Fibroblast of upper back skin (primary cell): ENCODE measurements at places on chromosomes 16 and 17.

DNA sequence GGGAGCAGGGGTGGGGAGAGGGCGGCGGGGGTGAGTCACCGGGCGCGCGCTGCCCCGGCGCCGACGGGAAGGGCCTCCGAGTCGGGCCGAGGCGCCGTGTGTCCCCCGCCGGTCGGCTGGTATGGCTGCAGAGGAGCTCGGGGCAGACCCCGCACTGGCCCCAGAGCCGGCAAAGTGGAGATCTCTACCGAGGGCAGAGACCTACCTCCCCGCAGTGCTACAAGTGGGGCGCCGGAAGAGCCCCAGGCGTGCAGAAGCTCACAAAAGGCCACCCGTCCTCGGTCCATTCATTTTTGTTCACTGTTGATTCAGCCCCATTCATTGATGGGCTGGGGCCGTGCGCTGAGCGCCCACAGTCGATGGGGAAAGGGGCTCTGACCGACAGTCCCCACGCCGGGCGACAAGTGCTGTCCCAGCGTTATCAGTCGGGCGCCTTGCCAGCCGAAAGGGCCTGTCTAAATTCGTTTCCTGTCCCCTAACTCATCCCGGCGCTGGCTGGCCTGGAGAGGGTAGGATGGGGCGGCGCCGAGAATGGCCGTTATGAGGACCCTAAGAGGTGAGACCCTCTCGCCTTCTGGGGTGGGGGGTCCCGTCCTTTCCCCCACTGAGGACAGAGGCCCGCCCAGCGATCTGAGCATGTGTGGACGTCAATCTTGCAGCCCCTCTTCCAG lies 709 bp upstream of the ENO3 start:
- DNase-seq = no peak

DNA sequence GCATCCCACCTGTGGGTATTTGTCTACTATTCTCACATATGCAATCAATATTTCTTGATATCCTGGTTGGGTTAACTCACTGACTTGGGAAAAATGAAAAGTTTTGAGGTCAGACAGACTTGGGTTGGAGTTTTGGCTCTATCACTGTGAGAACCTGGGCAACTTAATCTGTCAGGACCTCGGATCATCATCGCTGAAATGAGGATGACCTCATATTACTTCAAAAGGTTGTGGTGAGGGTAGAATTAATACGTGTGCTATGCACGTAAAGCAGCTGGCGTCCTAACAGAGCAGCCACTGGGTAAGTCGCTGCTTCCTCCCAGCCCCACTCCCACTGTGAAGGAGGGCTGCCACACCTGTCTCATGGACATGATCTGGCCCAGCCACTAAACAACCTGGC lies 57.3 kb downstream of the COG7 start:
- no peak for DNase-seq

DNA sequence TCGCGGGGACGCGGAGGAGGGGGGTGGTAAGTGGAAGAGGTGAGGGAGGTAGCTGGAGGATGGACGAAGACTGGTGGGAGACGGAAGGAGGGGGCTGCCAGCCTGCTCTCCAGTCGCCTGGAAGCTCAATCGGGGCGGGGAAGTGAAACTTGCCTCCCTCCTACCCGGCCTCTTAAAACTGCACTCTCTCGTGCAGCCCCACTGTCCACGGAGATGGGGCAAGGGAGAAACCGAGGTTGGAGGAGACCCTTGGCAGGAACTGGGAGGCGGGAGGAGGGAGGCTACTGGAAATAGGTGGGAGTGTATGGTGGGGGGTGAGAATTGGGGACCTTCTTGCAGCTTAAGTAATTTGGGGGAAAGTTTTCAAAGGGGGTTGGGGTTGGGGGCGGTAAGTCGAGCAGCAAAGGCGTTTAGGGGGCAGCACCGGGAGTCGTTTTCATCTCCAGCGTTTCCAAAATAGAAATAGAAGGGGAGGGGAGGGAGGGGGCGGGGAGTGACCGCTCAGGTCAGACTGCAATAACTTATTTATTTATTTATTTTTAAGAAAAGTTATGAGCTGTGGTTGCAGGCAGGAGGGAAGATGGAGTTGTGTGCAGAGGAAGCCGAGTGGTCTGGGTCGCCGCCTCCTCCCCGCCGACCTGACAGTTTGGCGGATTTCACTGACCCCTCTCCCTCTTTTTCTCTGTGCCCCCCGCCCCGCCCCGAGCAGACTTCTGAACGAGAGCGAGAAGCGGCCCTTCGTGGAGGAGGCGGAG lies 1.4 kb downstream of the SOX9 start:
- DNase-seq = no peak

GRCh38 chr17:27968206-27968732 lies 74.2 kb upstream of the NLK start:
- DNase-seq = no peak

GRCh38 chr17:77388384-77389306 lies 247.9 kb downstream of the SEC14L1 start:
- no peak for DNase-seq

DNA sequence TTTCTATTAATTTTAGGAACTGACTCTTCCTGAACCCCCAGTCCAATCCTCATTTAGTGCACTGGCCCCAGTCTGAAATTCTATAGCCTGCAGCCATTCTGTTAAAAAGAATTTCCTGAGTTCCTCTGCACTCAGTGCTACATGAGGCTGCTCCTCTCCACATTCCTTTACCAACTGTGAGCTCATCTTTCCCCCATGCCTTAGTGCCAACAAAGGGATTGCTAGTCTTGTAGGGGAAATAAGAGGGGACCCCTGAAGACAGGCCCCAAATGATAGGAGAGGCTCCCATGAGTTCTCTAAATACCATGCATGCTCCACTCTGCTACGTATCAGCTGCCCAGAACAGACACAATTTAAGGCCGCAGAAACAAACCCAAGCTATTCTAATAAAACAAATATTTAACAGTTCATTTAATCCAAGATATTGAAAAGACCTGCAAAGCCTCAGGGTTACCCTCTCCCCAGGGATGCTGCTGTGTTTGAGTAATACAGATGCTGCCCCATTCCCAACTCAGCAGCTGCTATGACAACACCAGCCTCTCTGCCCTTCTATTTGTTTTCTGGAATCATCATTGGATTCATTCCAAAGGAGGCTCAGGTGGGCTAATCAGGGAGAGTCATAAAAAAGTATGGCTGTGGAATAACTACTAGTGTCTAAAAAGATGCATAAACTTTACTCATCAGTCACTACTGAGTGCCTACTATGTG lies 228.5 kb downstream of the TOX3 start:
- no peak for DNase-seq

GRCh38 chr17:760371-760770 lies 8.3 kb upstream of the GEMIN4 start:
- no peak for DNase-seq

DNA sequence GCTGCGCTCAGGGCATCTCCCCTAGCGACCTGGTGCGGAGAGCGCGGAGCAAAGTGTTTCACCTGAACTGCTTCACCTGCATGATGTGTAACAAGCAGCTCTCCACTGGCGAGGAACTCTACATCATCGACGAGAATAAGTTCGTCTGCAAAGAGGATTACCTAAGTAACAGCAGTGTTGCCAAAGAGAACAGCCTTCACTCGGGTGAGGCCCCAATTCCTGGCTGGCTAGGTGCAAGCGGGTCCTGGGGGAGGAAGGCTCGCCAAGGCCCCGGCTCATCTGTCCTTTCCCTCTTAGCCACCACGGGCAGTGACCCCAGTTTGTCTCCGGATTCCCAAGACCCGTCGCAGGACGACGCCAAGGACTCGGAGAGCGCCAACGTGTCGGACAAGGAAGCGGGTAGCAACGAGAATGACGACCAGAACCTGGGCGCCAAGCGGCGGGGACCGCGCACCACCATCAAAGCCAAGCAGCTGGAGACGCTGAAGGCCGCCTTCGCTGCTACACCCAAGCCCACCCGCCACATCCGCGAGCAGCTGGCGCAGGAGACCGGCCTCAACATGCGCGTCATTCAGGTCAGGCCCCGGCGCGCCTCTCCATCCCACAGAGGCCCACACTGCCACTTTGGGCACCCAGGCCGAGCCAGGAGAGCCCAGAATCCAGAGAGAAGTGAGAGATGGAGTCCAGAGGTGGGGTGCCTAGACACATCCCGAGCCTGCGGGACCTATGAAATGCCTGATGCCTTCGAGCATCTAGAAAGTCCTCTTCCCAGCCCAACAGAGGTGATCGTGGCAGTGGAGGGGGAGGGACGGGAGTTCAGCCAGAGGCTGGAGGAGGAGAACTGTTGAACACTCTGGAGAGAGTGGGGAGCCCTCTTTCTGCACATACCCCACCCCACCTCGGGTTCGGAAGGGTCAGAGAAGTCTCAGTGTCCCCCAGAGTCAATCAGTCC lies 3.3 kb downstream of the LHX1 start:
- no peak for DNase-seq

- DNase-seq = peak; percentile 53
Measured at GRCh38 chr16:49700251-49701064, 155.5 kb downstream of the ZNF423 start.

DNA sequence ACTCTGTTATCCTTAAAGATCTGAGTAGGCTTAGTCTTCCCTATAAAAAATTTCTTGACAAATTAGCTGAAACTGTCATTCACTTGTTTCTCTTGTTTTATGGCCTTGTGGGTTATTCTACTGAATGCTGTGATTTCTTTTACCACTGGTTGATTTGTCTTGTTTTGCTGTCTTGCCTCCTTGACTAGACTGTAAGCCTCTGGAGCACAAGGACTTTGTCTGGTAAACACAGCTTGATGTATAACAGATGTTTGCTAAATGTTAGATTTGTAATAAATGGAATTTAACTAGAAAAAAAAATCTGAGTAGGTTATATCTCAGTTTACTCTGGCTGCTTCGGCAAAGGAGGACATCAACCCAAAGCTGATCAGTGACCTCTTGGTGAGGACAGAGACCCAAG lies 21.6 kb downstream of the VAC14 start:
- DNase-seq = no peak

DNA sequence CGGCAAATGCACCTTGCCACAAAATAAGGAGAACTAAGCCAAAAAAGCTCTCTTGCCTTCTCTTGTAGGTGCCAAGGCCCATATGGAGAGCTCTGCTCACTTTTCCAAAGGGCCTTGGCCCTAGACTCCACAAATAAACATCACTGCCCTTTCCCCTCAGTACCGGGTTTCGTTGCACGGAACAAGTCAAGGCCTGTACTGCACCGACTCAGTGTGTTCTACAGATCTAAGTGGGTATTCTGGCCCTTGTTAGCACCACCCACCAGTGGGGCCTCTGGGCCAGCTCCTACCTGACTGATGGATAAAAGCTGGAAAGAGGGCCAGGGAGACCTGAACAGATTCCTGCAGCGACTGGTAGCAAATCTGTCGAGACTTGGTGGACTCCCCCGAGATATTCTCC lies 43.7 kb upstream of the GSG1L start:
- no peak for DNase-seq

- DNase-seq = no peak
Measured at GRCh38 chr16:10820546-10820945, 2.0 kb upstream of the TVP23A start.

DNA sequence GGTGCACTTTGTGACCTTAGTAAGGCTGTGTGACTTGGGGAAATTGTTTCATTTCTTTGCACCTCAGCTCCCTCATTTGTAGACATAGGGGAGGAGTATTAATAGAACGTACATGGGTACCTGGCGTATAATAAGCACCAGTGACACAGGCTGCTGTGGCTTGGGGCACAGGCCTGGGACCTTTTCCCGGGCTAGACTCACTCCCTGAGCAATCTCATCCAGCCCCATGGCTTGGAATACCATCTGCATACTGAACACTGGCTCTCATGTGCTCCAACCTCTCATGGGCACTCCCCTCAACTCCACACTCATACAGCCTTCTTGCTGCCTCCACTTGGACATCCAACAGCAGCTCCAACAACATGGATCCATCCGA lies 41.0 kb upstream of the MRPS23 start:
- no peak for DNase-seq

- DNase-seq = no peak
Measured at GRCh38 chr17:81536299-81537290, 8.4 kb downstream of the FSCN2 start.

DNA sequence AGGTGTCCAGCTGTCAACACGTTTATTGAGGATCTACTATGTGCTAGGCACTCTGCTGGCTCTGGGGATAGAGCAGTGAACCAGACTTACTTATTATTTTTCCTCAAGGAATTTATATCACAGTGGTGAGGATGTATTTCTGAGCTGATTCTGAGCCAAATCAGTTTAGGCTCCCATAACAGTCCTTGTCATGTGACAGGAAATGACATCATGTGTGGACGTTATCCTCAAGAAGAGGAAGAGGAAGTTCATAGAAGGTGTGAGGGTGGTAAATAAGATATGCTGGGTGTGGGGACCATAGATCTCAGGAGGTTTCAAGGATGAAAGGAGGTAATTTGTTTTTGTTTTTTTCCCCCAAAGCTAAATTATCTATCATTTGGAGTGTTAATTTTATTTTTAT lies 873.5 kb upstream of the EEF2KMT start:
- DNase-seq = no peak

DNA sequence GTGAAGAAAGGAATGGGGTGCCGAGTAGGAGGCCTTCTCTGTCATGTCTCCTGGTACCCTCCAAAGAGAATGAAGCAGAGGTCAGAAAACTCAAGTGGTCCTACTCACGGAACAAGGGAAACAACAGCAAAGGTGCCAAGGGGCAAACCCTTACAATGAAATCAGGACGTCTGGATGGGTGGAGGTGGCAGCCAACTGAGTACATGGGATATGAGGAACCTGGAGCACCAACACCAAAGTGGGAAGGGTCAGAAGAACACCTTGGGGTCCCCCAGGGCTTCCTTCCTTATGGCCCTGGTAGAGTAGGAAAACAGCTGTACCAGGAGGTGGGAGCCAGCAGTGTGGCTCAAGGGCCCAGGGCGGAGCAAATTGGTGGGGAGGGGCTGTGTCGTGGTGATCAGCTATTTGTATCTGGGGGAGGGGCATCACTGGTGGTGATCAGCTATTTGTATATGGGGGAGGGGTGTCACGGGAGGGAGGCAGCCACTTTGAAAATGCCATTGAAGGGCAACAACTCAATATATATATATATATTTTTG lies 643 bp downstream of the HIGD1B start:
- DNase-seq = no peak

DNA sequence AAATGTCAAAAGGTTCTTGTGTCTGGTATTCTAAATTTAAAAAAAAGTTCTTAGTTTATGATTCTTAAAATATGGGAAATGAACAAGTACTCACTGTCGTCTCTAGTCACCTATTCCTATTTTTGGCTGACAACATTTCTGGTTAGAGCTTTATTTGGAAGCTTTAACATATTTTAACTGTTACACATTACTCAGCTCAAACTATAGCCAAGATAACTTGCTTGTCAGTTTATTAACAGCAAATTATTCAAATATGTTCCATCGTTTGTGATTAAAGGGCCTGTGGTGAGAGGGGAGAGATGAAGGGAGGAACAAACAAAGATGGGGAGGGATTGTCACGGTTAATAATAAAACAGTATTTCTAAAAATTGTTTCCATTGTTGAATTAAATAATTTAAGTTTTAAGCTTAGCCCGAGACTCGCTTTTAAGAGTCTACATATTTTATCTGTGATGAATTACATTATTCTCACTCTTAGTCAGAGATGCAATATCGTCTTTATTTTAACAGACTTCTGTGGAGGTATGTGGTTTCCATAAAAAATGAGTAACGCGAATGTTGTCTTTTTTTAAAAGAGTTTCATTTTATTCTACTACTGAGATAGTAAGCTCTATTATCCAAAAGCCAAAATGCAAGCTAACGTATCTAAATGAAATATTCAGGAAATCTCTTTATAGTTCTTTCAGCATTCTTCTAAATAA lies 321.9 kb upstream of the PMFBP1 start:
- peak; percentile 83 for DNase-seq

- no peak for DNase-seq
Measured at GRCh38 chr17:17506893-17507464, 10.8 kb upstream of the RASD1 start.

- DNase-seq = no peak
Measured at GRCh38 chr17:4510618-4510941, 11.9 kb downstream of the SPNS2 start.
